ENCODE measurements at places on chromosomes 4 and X. TPM values are rescaled to one million over a fixed set of nuclear protein-coding genes. Genes with fewer than 3 reads are reported as not detected.

Gene MAGED1
- 357 TPM for polyA plus RNA-seq

Gene SRPX2
- polyA plus RNA-seq, result 11.8 TPM

Gene TCEAL3
- polyA plus RNA-seq, result 35.5 TPM

Gene TTC29
- 1.6 TPM for polyA plus RNA-seq

GRCh38 chr4:3236326-3236878 lies 12.6 kb upstream of the MSANTD1 start:
- DNase-seq, result no peak

DNA sequence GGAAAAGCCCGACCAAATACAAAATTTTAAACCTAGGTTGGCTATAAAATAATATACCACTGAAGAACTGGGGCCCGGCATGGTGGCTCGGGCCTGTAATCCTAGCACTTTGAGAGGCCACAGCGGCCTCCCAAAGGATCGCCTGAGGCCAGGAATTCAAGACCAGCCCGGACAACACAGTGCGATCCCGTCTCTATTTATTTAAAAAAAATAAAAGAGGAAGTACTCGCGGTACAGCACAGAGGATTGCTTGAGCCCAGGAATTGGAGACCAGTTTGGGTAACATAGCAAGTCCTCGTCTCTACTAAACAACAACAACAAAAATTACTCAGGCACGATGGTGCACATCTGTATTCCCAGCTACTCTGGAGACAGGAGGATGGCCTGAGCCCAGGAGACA lies 44.8 kb upstream of the CDKN2AIP start:
- DNase-seq, result no peak

DNA sequence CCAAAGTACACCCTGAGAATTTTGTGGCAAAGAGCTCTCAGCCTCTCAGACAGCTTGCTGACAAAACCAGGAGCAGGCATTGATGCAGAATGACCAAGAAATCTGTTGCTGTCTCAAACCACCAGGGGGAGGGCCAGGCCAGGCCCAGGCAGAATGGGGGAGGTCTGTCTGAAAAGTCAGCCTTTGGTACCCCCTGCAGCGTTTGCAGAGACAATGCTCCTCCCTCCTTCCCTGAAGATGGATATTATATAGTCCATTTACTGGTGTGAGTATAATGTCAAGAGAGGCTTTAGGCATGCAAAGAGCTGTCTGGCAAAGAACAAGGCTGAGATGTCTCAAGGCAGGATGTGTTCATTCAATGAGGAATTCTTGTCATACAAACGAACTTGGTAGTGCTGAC lies 52.9 kb upstream of the TRPC5OS start:
- DNase-seq, result no peak

GRCh38 chr4:68218044-68218443 lies 27.4 kb downstream of the TMPRSS11B start:
- DNase-seq, result no peak

Gene GPRASP1
- polyA plus RNA-seq, result 14.4 TPM

DNA sequence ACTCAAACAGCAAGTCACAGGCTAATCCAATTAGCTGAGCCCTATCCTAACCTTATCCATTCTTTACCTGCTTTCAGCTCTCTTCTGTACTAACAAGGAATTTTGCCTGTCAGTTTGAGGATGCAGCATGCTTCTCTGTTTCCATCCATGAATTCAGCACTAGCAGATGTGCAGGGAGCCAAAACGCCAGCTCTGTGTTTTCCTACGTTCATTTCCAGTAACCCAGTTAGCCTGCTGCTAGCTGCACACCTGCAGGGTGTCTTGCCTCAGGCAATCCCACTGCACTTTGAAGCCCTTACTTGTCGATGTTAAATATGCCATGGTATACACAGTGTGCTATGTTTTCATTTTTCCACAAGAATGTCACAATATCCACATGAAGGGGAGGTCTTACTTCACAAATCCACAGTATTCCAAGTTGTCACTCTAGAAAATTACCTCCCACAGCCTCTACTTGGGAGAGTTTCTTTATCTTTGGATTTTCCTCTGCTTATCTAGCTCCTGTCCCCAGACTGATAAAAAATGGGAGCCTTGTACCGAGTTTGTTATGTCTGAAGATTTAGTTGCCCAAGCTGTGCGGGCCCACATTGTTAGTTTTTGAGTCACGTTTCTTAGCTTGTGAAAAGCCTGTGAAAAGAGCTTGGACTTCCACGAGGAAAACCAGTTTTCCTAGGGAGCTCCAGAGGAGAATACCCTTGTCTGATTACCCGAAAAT lies 127.6 kb upstream of the HHIP start:
- DNase-seq, result no peak

- no peak for DNase-seq
Measured at GRCh38 chr4:76377911-76378310, 43.0 kb downstream of the CCDC158 start.

GRCh38 chr4:112532267-112532666 lies 16.3 kb upstream of the NEUROG2 start:
- no peak for DNase-seq

- no peak for DNase-seq
Measured at GRCh38 chr4:186942758-186943377, 219.2 kb upstream of the FAT1 start.

DNA sequence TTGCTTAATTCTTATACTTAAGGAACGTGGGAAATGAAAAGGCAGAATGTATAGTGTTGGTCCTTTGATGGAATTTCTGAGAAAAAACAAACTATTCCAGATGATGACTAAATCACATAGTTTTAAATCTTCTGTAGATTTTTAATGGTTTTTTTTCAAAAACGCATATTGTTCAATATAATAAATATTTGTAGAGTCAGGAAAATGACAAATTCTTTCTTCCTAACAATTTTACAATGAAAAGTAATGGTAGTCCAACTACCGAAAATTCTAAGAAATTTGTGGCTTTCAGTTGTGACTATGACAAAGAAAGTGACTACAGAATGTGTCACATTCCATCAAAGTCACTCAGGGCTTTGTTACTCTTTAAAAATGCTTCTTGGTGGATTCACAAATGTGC lies 164.8 kb upstream of the PITX2 start:
- no peak for DNase-seq

DNA sequence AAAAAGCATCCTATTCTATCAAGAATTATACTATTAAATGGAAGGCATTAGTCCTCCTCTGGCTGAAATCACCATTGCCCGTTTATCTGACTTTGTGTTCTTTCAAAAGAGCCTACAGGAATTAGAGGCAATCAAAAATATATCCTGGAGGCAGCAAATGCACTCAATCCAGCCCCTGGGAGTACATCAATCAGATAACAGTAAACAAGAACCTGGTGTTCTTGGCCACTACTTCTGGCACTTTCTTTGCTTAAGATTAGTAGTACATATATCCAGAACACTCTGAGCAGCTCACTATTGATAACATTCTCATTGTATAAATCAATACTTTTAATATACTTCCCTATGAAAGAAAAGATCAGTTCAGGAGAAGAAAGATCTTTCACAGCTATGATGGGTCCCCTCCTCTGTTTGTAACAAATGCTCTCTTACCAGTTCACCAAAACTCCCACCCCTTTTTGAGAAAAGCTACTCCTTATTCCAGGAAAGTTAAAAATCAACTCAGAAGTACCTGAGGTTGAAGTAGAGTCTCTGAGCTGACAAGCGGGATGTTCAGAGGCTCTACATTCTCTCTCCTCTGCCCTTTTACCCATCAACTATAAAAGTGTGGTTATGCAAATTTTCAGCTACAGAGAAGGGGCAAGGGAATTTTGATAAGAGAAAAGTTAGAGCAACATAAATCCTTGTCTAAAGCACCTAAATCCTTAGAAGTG lies 176.0 kb downstream of the COX18 start:
- DNase-seq, result no peak

- no peak for DNase-seq
Measured at GRCh38 chr4:102326951-102327350, 18.3 kb downstream of the SLC39A8 start.

- DNase-seq, result no peak
Measured at GRCh38 chr4:125626946-125627345, 312.2 kb downstream of the FAT4 start.

DNA sequence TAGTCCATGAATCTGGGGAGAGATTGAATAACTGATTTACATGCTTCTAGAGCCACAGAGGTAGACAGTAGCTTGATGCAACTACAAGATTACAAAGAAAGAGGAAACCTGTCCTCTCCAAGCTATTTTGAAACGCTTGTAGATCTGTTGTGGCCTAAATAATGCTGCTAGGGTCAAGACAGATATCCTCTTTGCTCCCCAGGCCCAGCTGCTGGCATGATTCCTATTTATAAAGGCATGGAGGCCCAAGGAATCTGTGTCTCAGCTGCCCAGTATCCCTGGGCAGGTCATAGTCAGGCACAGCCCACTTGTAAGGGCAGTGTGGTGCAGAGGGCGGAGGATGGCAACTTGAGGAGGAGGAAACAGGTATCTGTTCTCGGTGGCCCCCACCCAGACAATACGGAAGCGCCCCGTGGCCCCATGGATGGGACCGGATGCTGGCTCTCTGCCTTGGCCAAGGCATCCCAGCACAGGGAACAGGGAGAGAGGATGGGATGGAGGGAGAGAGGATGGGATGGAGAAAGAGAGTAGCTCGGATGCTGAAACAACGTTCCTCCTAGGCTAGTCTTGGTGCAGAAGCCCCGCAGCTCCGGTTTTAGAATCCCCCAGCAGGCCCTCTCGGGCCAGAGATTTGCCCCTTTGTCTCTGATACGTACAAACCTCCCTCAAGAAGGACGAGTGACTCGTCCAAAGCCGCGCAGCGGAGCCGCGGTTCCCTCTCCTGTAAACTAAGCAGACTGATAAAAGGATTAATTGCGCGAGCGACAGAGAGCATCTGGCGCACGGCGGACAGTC lies 767 bp upstream of the SMIM20 start:
- no peak for DNase-seq

DNA sequence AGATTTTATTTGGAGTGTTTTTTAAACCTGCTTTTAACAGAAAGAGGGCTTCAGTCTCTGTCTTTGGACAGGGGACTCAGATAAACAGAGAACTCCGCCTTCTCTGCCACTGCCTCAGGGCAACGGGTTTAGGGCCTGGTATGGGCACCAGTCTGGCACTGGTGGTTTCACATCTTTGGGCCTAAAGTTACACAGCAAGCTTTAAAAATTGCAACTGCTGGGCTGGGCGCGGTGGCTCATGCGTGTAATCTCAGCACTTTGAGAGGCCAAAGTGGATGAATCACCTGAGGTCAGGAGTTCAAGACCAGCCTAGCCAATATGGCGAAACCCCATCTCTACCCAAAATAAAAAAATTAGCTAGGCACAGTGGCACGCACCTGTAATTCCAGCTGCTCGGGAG lies 10.3 kb upstream of the NAT8L start:
- DNase-seq, result no peak

GRCh38 chr4:125986307-125986706 lies 671.6 kb downstream of the FAT4 start:
- no peak for DNase-seq

Gene AADAT
- polyA plus RNA-seq, result 29.0 TPM

Gene GC
- polyA plus RNA-seq, result 0.17 TPM

DNA sequence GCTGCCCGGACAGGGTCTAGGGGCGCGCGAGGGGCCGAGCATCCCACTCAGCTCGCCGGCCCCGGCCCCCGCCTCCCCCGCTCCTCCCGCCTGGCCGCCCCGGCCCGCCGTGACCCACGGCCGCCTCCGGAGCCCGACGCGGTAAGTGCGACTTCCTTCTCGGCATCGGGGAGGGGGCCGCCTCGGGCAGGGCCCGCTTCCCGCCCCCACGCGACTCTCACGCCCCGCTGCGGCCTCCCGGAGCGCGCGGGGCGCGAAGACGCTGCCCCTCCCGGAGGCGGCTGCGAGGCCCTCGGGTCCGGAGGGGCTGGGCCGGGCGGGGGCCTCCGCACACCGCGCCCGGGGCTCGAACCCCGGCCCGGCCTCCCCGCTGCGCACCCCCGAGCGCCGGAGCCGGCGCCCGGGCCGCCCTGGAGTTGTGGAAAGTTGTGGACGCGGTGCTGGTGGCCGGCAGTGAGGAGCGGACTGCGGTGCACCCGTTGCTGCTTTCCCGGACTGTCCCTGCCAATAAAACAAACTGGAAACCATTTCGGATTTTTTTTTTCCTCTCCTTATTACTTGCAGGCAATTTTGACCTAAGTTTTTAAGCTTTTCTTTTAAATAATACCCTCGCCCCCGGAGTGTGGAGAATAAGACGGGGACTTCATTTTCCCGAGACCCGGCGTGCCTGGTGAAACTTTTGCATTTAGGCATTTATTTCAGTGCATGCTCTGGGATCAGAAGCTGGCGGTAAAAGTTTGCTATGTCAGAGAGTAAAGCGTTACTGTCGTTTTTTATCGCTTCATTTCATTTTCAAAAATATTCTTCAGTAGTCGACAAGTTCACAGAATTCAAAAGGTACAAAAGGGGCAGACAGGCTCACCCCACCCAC lies 13.0 kb upstream of the TMEM156 start:
- no peak for DNase-seq

DNA sequence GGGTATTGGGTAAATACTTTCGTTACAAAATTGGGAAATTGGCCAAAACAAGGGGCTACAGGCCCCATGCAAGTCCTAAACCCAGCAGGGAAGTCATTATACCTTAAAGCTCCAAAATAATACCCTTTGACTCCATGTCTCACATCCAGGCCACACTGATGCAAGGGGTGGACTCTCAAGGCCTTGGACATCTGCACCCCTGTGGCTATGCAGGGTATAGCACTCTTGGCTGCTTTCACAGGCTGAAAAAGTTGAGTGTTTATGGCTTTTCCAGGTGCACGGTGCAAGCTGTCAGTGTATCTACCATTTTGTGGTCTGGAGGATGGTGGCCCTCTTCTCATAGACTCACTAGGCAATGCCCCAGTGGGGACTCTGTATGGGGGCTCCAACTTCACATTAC lies 326.5 kb downstream of the TEX13C start:
- no peak for DNase-seq

- DNase-seq, result no peak
Measured at GRCh38 chrX:65644621-65645289, 22.7 kb upstream of the MSN start.

Gene DIAPH2
- polyA plus RNA-seq, result 7.8 TPM

Gene PRDM5
- 15.1 TPM for polyA plus RNA-seq

GRCh38 chrX:11437642-11438379 lies 144.6 kb downstream of the AMELX start:
- no peak for DNase-seq

DNA sequence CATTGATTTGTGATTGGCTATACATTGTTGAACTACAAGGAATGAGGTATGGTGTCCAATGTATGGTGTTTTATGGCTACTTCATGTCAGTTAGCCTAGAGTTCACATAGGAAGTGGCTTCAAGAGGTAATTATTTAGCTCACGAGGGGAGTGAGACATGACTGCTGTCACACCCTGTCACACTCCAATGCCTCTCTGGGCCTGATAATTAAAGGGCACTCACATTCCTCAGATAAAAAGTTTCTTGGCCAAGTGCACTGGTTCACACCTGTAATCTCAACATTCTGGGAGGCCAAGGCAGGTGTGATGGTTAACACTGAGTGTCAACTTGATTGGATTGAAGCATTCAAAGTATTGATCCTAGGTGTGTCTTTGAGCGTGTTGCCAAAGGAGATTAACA lies 65.0 kb upstream of the DDX60 start:
- DNase-seq, result no peak

Gene INPP4B
- polyA plus RNA-seq, result 8.0 TPM

- no peak for DNase-seq
Measured at GRCh38 chr4:139682309-139682708, 16.7 kb downstream of the MGST2 start.

Gene UCP1
- 0.30 TPM for polyA plus RNA-seq

All from right renal pelvis (tissue), 4 donors.